IPS DF 19.7 (cell line): ENCODE measurements at places on chromosomes 2 and 18.

DNA sequence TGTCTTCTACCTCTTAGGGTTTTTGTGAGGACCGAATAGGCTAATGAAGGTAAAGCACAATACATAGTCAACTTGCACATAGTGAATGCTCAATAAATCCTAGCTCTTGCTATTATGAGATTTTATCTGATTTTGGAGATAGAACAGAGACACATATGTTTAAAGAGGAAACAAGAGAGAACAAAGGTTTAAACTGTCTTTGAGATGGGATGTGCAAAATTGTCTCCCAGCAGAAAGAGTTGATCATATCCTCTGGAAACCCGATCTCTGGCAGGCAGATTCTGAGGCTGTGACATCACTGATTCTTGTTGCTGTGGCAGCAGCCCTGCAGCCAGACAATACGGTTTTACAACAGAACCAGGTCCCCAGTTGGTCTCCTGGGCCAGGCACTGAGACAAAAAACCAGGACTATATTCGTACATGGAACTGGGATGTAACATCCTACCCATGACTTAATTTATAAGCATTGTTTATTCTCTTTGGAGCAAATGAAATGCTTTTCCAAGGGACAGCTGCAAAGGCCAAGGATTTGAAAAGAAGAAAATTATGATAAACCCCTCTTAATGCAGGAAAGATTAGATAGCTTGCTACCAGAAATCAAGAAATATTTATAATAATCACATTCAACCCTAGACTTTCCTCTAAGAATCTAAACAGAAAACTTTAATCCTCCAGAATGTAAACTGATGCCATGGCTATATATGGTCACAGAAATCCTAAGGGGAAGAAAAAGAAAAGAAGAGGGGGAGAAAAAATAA lies 80.2 kb downstream of the SLC8A1 start:
- DNase-seq: peak; percentile 9

- no peak for DNase-seq
Measured at GRCh38 chr2:40450066-40450795, 1.7 kb downstream of the SLC8A1 start.

GRCh38 chr2:182951948-182952663 lies 85.7 kb upstream of the FRZB start:
- no peak for DNase-seq

GRCh38 chr18:3037423-3037915 lies 24.5 kb upstream of the LPIN2 start:
- DNase-seq: no peak

DNA sequence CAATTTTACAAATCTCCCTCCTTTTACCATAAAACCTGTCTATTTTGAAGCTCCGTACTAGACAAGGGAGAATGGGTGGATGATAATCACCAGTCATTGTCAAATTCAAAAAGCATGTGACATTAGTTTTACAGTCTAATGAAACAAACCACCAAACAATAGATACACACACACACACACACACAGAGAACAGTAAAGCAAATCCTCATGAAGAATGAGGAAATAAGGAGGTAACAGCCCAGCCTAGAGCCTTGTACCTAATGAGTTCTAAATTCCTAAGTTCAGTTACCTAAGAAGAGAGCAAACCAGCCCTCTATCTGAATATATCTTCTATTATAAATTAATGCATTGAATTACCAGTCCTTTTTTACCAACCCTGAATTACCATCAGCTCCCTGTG lies 36.8 kb upstream of the BZW1 start:
- no peak for DNase-seq

- DNase-seq: no peak
Measured at GRCh38 chr2:74290466-74291217, 52.6 kb downstream of the SLC4A5 start.

- DNase-seq: no peak
Measured at GRCh38 chr2:85854897-85855296, 33.9 kb downstream of the ST3GAL5 start.

DNA sequence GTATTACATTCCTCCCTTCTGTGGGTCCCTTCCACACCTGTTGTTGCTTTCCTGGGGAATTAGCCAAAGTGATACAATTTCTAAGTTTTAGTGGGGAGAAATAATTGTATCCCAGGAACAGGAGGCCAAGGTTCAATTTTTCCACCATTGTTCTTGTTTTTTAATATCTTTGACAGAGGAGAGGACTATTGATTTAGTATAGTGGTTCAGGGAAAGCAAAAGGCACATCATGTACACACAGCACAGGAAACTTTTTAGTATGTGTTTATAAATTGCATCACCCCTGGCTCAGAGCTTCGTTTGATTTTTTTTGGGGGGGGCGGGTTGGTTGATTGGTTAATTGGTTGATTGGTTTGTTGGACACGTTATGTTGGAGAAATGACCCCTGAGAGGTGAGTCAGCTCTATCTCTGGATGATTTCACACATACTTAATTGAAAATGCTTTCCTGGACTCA lies 431.6 kb downstream of the PID1 start:
- no peak for DNase-seq

DNA sequence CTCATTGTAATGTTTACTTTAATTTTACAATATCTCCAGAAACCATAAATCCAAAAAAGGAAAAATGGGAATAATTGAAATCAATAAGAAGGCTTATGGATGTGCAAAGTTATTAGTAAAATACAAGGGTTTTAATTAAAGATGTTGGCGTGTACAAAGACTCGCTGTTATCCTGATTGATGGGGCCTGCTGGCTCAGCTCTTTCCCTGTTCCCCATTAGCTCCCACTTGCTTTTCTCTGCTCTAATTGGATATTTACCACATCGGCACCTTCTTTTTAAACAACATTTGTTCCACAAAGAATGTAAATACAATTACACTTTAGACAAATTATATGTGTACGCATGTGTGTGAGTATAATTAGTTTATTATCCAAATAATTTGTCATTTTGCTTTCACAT lies 796.6 kb downstream of the ERBB4 start:
- DNase-seq: no peak

DNA sequence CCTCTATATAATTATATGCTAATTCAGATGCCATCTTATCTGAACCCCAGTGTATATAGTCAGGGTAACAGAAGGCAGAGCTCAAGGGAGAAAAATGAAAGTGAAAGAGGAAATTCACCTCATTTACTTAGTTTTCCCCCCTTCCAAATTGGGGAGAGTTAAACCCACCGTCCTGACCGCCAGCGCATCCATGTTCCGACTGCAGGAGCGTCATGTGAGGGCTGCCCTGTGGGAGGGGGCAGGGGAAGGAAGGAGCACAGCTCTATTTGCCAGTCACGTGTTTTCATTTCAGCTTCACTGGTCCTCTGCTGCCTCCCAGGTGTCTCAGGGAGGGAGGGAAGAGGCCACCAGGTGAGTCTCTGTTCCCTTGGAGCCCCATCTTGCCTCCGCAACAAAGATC lies 13.2 kb downstream of the CNNM4 start:
- no peak for DNase-seq

- DNase-seq: no peak
Measured at GRCh38 chr18:57780318-57780705, 22.8 kb downstream of the ATP8B1 start.

- DNase-seq: no peak
Measured at GRCh38 chr2:69348781-69349180, 38.2 kb downstream of the GFPT1 start.

DNA sequence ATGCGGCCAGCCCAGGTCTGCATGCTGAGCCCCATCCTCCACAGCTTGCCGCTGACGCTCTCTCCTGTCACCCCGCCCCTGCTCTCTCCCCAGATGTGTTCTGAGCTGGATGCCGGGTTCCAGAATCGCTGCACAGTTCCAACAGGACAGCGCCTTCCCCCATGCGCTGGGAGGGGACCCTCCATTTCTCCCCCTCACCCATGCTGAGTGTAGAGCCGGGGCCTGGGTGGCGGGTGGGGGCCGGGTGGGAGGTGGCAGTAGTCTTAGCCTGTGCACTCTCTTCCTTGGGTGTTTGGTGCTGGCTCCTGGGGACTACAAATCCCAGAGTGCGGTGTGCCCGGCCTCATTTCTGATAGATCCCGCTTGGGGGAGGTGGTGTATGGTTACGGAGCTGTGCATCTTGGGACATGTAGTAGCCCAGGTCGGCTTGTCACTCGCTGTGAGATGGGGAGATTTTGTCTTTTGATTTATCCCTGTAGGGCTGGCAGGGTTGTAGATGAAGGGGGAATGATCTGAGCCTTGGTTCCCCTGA lies 6.8 kb downstream of the DNAJB2 start:
- no peak for DNase-seq

DNA sequence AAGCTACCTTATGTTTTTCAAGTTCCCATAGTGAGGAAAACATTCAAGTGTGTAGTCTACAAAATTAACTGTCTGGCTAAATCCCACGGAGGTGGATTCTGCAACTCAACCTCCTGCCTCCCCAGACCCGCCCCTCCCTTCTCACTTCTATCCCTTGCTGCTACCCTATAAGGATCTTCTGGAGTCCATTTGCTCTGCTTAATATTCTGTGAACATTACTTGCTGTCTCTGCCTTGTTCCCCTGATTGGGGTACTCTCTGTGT lies 163.2 kb downstream of the KCNE4 start:
- DNase-seq: no peak

- no peak for DNase-seq
Measured at GRCh38 chr2:217798743-217799562, 203.8 kb downstream of the TNS1 start.

DNA sequence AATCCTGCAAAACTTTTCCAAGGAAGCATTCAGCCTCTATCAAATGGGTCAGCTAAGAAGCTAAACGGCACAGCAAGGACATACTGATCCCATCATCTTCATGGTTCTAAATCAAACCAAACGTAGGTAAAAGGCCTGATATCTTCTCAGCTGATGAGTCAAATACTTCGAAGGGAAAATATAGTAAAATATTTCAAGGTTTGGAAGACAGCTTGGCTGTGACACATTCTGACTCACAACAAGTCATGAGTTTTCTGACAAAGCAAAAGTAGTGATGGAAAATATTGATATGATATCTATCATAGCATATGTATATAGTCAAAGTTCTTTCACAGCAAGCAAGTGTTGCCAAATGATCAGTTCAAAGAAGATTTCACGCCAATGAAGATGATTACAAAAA lies 31.5 kb downstream of the DOCK10 start:
- no peak for DNase-seq

DNA sequence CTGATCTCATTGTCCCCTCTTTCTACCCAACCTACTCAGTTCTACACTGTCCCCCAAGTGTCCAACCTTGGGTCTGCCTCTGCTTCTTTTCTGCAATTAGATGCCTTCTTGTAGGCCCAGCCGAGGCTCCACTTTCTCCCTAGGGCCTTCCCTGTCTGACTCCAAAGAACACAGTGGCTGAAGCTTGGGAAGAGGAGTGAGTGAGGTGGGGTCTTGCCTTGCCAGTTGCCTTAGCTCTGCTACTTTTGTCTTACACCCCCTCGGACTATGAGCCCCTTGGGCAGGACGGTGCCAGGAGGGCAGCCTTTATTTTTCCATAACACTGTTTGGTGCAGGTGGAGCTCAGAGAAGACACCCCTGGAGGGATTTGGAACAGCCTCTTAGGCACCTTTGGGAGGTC lies 345.1 kb downstream of the CYP26B1 start:
- DNase-seq: no peak

DNA sequence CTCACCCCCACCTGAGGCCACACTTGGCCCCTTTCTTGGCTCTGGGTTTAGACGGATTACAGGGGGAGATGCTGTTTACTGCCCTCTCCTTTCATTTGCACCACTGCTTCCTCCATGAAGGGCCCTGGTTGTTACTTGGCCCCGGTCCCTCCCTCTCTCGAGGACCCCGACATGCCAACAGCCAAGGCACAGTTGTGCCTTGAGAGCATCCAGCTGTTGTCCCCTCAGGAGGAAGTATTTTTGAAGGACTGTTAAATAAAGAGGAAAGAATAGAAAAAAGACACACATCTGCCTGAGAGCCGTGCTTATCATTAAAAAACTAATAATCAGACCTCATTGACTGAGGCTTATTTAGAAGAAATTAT lies 44.0 kb downstream of the ITGB1BP1 start:
- DNase-seq: no peak

GRCh38 chr2:69701100-69701945 lies 40.6 kb upstream of the ANXA4 start:
- DNase-seq: no peak

GRCh38 chr2:52113338-52113737 lies 1081.4 kb upstream of the NRXN1 start:
- no peak for DNase-seq

DNA sequence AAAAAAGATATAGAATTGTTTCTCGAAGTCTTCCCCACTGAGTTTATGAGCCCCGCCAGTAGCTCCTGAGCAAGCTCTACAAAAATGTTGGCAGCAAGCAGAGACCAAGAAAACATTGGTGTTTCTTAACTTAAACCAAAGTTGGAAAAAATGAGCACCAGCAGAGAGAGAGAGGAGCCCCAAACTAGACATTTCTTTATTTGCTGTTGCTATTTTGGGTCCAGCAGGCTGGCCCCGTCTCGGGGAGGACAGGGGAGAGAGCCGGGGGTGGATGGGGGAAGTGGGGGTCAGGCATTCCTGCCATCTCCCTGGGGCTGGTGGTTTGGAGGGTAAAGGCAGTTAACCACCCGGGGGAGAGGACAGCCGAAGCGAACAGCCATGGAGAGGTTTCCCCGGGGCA lies 113.0 kb downstream of the DYSF start:
- DNase-seq: no peak

- no peak for DNase-seq
Measured at GRCh38 chr2:136114382-136114781, 3.6 kb downstream of the CXCR4 start.

- no peak for DNase-seq
Measured at GRCh38 chr2:110105608-110106467, 9.8 kb downstream of the MALL start.

DNA sequence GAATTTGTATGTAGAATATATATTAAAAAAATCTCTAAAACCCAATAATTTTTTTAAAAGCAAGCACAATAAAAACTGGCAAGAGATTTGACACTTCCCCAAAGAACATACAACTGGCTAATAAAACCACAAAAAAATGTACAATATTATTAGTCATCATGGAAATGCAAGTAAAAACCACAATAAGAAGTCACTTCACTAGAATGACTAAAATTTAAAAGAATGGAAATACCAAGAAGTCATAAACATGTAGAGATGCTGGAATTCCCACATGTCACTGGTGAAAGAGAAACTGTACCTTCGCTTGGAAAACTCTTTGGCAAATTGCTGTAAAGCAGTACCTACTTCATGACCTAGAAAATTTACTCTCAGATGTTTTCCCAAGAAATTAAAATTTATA lies 43.4 kb upstream of the KYNU start:
- DNase-seq: no peak

- no peak for DNase-seq
Measured at GRCh38 chr2:32756074-32756727, 128.4 kb downstream of the TTC27 start.

- DNase-seq: no peak
Measured at GRCh38 chr2:133526530-133527300, 41.5 kb downstream of the NCKAP5 start.

- no peak for DNase-seq
Measured at GRCh38 chr2:127763776-127764175, 47.2 kb downstream of the WDR33 start.

- DNase-seq: no peak
Measured at GRCh38 chr2:88080545-88080944, 12.9 kb downstream of the SMYD1 start.

DNA sequence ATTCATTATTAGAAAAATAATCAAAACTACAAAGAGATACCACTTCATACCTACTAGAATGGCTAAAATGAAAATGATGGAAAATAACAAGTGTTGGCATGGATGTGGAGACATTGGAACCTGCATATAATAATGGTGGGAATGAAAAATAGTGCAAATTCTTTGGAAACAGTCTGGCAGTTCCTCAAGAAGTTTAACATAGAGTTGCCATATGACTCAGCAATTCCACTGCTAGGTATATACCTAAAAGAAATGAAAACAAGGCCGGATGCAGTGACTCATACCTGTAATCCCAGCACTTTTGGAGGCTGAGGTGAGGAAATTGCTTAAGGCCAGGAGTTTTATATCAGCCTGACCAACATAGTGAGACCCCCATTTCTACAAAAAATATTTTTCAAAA lies 41.6 kb upstream of the ACYP2 start:
- no peak for DNase-seq
